CD4-positive, alpha-beta T cell treated with Interleukin-4 for 1 hour (primary cell): ENCODE measurements at places on chromosomes 11 and 22.

- DNase-seq = no peak
Measured at GRCh38 chr22:26689513-26690301, 32.3 kb downstream of the MIAT start.

- no peak for DNase-seq
Measured at GRCh38 chr22:45071618-45072017, 61.8 kb upstream of the PHF21B start.

- no peak for DNase-seq
Measured at GRCh38 chr11:80816966-80817365, 1376.1 kb upstream of the TENM4 start.

DNA sequence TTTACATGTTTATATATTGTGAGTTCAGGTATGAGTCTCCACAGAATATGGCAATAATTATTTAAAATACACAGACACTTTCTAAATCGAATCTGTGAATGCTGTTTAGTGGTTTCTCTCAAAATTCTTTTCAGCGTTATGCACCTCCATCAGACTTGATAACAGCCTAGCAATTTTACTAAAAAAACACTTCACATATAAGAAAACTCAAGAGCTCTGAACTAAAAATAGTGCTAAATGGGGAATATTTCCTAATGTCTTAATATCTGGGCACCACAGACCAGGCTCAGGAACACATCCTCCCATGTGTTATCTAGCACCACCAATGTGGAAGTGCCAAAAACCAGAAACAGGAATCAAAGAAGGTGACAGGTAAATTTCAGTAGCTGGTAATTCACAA lies 47.9 kb downstream of the ARHGAP32 start:
- DNase-seq = no peak

DNA sequence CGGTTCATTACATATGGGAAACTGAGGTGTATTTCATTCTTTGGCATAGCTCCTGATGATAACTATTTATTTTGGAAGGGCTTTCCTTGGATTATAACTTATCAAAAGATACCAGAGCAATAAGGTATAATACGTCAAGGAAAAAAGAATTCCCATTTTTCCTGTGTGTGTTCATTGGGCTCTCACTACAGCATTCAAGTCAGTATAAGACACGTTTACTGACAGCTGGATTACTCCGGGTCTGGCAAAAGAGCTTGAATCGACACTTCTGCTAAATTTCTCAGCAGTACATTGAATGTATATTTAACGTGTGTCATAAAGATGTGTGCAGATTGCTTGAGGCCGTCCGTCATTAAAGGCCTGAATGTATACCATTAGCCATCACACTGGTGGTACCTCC lies 163.4 kb downstream of the NCAM1 start:
- no peak for DNase-seq

DNA sequence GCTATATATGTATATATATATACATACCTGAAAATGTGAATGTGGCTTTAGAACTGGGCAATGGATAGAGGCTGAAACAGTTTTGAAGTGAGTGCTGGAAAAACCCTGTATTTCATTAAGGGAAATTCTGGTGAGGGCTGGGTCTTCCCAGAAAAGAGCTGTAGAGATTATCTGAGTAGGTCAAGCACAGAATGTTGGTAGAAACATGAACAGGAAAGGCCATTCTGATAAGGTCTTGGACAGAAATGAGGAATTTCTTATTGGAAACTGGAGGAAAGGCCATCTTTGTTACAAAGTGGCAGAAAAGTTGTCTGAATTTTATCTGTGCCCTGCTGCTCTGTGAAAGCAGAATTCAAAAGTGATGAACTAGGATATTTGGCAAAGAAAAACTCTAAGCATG lies 25.4 kb downstream of the RTL6 start:
- no peak for DNase-seq

GRCh38 chr11:14342906-14343305 lies 16.1 kb downstream of the RRAS2 start:
- no peak for DNase-seq

DNA sequence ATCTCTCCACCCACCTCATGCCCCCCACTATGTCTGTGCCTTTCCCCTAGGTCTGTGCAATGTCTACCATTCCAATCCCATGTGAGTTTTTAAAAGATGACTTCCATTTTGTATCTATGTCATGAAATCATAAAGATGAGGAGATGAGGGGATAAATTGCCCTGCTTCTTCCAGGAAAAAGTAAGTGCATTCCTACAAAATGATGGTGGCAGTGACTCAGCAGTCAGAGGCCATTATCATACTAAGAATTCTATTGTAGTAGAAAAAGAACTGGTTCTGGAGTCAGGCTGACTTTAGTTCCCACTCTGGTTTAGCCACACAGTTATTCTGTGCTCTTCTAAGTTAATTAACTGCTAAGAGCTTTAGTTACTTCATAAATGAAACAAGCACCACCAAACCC lies 89.6 kb upstream of the API5 start:
- no peak for DNase-seq

DNA sequence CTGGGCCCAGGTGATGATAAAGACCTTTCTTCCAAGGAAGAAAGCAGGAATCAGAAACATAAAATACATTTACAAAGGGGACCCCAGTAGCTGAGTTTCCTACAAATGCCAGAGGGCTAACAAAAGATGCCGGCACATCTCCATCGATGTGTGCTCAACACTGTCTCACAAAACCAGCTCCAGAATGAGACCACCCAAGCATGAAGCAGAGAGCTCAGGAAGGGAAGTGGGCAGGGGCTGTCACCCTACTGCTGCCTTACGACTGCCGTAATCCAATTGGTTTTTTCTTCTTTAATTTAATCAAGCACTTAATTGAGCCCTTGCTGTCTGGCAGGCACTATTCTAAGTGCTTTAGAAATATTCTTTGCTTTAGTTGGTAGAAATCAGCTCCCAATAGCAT lies 26.1 kb downstream of the SMCO4 start:
- no peak for DNase-seq

GRCh38 chr11:100574894-100575769 lies 112.0 kb upstream of the ARHGAP42 start:
- DNase-seq = no peak

GRCh38 chr11:62719302-62719978 lies 7.8 kb downstream of the HNRNPUL2 start:
- no peak for DNase-seq

DNA sequence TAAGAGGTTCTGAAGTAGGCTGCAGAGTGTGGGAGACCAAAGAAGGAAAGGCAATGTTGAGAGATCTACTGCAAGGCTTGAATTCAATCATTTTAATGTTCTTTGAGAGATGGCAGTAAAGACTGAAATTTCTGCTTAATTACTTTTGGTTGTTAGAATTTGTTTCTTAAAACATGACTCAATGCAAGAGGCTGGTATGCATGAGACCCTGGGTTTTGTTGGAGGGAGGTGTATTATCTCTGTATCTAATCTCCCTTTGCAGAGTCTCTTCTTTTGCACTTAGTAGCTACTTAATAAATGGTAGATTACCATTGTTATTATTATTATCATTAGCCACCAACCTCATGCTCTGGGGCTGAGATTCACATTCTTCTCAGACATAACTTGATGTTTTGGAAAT lies 87.4 kb upstream of the DRD2 start:
- no peak for DNase-seq

DNA sequence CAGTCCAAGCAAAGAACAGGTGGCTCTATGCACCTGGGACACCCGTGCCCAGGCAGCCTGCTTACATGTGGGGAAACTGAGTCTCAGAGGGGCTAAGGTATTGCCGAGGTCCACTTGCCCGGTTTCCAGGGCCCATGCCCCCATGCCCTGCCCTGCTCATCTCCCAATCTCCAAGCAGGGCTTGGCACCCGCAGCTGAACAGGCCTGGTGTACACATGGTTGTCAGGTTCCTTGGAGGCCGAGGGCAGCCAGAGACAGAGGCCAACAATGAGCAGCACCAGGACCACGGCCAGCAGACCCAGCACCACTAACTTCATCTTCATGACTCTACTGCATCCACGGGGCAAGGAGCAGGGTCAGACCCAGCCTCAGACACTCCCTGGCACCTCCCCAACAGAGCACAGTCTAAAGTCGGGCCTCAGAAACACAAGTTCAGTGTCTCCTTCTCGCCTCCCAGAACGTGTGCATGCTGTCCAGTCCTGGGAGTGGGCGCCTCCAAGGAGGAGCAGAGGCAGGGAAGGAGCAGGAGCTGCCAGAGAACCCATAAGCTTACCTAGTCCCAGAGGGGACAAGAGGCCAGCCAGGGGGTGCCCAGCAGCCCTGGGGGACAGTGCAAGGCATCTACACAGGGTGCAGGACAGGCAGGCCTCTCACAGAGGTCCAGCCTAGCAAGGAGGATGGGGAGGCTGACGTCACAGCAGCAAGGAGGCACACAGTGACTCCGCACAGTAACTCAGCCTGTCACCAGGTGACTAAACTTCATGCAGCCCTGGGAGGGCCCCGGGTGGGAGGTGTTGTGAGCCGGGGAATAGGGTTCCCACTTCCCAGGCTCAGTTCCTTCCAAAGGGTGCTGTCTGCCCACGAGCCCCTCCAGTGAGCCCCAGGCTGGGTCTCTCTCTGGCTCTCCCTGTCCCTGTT lies 20.2 kb upstream of the RGL4 start:
- DNase-seq = no peak

- peak; percentile 34 for DNase-seq
Measured at GRCh38 chr11:289398-289711, 429 bp downstream of the PGGHG start.

DNA sequence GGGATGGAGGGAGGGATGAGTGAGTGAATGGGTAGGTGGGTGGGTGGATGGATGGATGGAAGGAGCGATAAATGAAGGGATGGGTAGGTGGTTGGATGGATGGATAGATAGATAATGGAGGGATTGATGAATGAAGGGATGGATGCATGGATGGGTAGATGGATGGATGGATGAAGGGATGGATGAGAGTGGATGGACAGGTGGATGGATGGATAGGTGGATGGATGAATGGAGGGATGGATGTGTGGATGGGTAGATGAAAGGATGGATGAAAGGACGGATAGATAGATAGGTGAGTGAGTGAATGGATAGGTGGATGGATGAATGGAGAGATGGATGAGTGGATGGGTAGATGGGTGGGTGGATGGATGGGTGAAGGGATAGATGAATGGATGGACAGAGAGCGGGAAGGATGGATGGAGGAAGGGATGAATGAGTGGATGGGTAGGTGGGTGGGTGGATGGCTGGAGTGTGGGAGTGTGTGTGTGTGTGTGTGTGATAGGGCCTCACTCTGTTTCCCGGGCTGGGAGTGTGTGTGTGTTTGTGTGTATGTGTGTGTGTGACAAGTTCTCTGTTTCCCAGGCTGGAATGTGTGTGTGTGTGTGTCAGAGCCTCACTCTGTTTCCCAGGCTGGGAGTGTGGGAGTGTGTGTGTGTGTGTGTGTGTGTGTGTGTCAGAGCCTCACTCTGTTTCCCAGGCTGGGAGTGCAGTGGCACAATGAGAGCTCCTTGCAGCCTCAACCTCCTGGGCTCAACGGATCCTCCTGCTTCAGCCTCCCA lies 2.1 kb upstream of the PRR33 start:
- no peak for DNase-seq

DNA sequence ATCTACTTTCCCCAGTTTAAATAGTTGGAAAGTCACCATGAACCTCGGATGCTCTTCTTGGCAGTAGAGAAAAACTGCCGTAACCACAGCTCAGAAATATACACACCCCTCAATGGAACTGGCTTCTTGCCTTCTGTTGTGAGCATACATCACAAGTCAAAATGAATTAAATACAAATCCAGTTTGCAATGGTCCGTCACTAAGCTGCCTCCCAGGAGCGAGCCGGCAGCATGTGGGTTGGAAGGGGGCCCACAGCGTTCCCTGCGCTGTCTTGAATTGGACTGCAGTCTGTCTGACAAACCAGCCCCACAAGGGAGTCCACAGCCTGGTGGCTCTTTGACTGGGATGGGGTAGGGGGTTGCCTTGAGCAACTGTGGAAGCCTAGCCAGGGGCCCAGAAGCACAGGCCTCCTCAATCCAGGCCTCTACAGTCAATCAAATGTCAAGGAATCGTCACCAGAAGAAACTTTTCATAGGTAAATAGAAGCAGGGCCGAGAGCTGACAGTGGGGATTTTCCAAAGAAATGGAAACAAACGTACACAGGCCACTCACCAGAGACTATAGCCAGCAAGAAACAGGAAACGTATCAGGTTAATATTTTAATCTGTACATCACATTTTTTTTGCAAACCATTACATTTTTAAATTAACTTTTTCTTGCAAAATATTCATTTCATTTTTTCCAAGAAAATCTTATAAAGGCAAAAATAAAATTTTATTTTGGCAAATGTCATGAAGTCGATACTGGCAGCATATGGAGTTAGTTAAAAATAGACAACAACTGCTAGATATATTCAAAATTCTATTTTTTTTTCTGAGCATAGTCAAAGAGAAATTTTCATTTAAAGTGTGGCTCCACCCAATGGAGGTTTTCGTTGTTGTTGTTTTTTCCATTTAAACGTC lies 38.5 kb downstream of the C11orf58 start:
- DNase-seq = no peak

DNA sequence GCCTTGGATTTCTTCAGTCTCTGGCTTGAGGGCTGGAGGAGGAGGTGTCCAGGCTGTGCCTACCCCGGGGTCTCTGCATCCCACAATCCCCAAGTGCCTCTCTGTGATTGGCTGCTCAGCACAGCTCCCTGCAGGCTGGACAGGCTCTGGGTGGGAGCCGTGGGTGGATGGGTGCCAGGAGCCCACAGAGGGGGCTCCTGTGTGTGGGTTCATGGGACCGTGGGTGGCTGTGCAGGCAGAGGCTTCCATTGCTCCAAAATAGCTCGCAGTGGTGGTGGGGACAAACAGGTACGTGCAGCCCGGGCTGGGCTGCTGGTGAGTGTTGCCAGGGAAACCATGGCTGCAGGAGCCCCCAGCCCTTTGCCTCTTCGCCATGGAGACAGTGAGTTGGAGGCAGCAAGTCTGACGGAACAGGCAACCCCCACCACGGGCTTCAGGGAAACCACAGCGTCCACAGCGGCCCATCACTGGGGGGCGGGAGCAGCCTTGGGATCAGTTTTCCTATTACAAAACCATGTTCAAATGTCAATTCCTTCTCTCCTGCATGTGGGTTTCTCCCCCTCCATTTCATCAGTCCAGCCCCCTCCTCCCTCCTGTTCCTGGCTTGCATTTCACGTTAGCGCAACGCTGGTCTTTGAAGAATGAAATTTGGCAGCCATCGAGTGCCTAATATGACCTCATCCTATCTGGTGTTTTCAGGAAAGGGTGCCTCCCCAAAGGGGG lies 155.2 kb downstream of the TRIM29 start:
- DNase-seq = no peak

DNA sequence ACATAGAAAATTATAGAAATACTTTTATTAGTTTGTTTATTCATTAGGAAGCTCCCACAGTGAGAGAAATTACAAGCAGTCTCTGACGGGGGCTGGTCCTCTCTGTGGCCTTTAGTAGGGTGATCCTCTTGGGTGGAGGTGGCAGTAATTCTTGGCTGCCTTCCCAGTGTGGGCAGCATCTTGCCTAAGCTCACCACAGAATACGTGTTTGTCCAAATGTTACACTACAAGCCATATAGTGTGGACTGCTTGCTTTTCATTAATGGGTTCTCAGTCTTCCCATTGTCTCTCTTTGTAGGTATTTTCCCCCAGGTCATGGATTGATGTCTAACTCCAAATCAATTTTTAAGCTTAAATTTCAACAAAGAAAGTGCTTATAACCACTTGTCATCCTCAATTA lies 43.3 kb downstream of the ENDOD1 start:
- no peak for DNase-seq
